RPMI7951 (cell line): ENCODE measurements at places on chromosomes 11 and 22.
A peak's percentile ranks its signal among the peaks of the same experiment; 100 is the strongest.

DNA sequence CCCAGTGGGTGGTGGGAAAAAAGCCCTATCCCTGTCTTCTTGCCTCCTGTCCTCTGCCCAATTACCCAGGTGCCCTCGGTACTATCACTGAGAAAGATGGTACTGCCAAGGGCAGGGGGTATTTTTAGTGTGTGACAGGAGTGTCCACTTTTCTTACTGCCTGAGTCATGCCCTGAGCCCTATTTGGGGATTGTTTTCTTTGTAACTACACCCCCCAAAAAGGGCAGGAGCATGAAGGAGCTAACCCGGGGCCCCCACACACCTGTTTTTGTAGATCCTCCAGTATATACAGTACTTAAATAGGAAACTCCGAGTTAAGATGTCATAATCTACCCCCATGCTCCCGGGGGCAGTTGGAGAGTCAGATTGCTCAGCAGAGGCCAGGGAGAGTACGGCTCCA lies 3.8 kb downstream of the SMTNL1 start:
- DNase-seq: no peak

DNA sequence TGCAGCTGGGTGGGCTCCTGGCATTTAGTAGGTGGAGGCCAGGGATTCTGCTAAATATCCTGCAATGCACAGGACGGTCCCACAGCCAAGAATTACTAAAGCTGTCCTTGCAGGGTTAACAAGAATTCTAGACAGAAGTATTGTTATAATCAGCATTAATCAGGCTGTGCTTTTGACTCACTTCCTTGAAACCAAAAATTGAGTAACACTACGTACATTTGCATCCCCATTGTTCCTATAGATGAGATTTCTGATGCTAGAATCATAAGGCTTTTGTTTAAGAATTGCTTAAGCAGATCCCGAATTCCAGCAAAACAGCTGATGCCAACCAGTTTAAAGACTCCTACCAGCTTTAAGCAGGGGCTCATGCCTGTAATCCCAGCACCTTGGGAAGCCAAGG lies 11.4 kb downstream of the SLC6A5 start:
- no peak for DNase-seq

DNA sequence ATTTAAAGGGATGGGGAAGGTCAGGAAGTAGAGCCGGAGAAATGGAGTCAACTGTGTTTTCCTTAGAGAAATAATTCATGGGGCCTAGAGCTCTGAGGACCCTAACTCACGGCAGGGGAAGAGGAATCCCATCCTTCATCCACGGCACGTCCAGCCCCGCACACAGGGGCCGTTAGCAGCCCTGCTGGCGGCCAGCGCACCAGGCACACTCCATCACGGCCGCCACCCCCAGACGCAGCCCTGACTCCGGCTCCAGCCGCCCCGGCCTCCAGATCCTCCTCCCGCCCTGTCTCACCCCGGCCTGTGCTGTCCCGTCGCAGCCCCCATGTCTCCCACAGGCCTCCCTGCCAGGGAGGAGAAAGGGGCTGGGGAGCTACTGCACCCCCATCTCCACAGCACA lies 11.2 kb downstream of the MRPL23 start:
- no peak for DNase-seq

- no peak for DNase-seq
These were observed 6.8 kb downstream of the SLC35F2 start for GRCh38 chr11:107851704-107852310.

DNA sequence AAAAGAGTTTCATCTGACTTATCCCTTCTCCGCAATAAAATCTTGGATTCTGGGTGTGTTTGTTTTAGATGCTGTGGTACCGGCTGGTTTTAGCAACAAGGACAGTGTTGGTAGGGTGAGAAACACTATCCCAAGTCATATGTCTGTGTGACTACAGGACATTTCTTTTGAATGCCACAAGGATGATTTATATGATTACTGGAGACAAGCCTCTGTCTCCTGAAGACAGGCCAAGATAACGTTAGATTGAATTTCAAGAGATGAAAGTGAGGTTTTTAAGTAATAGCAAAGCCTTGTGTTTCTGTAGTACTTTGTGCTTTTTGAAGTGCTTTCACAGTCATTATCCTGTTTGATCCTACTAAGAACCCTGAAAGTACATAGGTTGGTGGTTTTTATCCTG lies 101.6 kb downstream of the COMMD9 start:
- no peak for DNase-seq

DNA sequence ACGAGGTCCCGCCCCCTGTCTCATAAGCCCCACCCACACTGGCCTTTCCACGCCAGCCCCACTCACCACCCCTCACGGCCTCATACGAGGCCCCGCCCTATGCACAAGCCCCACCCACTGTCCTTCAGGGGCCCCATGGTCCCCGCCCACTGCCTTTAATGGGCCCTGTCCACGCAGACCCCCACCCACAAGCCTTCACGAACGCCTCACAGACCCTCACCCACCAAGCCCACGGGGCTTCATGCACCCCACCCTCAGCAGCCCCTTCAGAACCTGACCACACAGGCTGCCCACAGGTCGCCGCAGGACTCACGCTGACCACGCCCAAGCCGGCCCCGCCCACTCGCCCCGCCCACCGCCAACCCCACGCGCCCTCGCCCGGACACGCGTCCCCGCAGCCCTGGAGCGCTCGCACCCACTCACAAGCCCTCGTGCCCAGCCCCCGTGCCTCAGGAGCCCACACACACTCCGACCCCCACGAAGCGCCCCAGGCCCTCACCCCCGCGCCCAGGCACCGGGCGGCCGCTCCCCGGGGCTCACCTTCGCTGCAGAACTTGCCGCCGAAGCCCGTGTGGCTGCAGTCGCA lies 10.5 kb downstream of the NRXN2 start:
- no peak for DNase-seq

DNA sequence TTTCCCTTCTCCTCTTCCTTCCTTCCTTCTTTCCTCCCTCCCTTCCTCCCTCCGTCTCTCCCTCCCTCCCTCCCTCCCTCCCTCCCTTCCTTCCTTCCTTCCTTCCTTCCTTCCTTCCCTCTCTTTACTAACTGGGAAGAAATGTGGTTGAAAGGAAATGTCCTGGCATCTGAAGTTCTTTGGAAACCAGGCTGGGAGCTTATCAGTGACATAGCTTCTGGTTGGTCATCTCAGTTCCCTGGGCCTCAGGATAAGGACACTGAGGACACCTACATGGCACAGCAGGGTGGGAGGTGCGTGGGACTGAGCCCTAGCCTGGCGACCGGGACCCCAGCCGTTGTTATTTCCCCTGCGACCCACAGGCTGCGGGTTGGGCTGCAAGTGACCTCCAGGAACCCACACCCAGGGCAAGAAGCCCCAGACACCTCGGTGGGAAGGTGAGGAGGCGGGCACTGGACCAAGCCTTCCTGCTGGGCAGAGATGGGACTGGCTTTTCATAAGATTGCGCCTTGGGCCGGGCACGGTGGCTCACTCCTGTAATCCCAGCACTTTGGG lies 1486.5 kb downstream of the TBC1D22A start:
- no peak for DNase-seq

DNA sequence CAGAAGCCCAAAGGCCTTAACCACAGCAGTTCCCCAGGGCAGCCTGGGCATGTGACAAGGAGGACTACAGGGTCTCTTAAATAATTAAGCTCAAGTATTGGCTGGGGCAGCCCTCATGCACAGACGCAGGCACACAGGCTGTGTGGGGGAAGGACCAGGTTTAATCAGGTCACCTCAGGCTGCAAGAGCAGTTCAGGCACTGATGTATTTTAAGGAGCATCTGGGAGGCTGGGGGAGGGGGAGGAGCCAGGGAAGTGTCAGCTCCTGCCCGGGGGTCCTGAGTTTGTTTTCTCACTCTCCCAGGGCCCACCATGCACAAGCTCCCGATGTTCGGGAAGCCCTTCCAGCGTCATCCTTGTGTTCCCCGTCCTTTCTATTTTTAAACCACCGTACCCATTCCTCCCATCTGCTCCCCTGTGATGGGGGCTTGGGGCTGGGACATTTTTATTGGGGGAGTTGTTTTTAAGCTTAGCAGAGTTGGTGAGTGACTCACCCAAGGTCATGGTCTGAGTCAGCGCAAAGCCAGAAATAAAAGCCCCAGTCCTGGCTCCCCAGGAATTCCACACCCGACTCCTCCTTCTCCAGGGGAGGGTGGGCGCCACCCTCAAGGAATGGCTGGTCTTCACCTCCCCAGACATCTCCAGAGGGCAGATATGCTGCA lies 2.4 kb downstream of the CSDC2 start:
- peak; percentile 85 for DNase-seq

DNA sequence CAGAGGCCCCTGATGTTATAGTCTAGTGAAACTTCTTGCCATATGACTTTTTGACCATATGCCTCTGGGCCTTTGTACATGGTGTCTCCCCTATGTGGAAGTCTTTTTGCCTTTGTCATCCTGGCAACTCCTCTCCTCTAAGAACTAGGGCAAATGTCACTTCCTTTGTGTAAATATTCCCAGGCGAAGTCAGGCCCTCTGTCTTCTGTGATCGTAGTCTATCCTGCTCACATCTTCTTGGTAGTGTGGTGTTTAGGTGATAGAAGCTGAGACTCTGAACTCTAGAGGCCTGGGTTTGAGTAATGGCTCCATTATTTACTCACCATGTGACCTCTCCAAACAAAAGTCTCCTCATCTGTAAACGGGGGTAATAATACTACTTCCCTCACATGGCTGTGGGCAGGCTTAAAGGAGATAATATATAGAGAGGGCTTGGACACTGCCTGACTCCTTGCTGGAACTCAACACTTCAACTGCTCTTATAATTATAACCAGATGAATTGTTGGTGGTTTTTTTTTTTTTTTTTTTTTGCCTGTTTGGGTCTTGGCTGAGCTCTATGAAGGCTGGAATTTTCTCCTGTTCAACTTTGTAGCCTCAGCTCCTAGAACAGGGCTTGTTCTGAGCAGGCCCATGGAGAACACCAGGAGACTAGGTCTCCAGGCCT lies 43.8 kb downstream of the INSC start:
- no peak for DNase-seq

GRCh38 chr22:37519268-37520195 lies at the start of gene CARD10:
TSS of gene CARD10 (minus strand) at chr22:37519415. CDS start at chr22:37519200, 215 bp downstream.
- DNase-seq: peak; percentile 41

DNA sequence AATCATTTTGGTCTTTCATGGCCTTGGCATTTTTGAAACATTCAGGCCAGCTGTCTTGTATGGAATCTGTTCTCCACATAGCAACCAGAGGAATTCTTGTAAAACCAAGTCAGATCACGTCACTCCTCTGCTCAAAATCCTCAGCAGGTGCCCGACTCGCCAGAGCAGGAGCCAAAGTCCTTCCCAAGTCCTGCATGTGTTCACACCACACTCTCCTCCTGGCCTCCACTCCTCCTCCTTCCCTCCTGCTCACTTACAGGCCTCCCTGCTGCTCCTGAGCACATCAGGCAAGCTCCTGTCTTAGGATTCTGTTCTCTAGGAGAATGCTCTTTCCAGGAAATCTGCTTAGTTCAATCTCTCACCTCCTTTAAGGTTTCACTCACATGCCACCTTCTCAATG lies 6.9 kb upstream of the PSMC3 start:
- DNase-seq: no peak

GRCh38 chr11:116808262-116809175 lies 14.6 kb downstream of the APOA4 start:
- peak; percentile 24 for DNase-seq

GRCh38 chr11:18567081-18567480 lies 21.5 kb downstream of the UEVLD start:
- DNase-seq: no peak

DNA sequence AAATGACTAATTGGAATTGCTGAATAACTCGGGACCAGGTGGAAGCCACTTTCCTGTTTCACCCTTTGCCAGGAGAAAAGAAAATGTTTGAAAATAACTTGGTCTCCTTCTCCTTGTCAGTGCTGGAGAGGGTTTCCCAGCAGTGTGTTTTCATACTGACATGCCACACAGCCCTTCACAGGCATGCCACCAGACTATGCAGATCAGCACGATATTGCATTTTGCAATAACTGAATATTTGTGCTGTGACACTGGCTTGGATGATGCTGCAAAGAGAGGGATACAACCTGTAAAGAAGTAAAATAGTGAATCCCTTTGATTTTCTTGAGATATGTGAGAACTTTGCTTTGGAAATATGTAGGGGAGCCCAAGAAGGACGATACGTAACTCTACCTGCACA lies 200.0 kb upstream of the NAV2 start:
- DNase-seq: no peak
